A673 (cell line): ENCODE measurements at places on chromosomes 3 and 15. TPM values are rescaled to one million over a fixed set of nuclear protein-coding genes. Genes with fewer than 3 reads are reported as not detected.

DNA sequence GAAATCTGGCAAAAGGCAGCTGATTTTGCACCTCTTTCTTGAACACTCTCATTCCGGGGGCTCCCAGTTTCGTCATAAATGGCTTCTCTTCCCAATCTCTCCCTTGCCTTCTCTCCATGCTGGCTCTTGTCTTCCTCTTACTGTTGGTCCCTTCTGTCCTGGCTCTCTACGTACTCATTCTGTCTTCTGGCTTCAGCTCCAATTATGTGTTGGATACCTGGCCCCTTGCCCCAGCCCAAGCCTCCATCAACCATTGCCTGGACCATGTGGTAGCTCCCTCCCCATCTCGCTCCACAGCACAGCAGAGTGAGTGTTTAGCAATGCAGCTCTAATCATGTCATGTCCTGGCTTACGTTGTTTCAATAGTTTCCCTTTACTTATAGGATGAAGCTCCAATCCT lies 21.7 kb upstream of the KY start:
- no peak for DNase-seq

DNA sequence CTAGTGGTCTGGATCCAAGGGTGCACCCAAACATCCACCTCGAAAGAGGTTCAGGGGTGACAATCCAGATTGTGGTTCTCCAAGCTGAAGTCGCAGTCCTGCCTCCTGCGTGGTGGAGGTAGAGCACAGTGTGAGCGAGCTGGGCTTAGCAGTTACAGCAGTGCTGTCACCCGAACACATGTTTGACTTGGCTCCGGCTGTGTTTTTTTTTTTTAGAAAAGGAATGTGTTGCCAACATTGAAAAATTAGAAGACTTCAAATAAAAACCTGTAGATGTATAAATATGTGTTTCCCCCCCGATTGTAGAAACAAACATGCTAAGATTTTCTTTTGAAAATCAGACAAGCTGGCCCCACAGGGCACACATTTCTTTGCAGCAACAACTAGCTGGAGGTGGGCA lies 530.8 kb downstream of the SHQ1 start:
- no peak for DNase-seq

GRCh38 chr15:51191072-51191670 lies 96.5 kb upstream of the TNFAIP8L3 start:
- DNase-seq, result no peak

DNA sequence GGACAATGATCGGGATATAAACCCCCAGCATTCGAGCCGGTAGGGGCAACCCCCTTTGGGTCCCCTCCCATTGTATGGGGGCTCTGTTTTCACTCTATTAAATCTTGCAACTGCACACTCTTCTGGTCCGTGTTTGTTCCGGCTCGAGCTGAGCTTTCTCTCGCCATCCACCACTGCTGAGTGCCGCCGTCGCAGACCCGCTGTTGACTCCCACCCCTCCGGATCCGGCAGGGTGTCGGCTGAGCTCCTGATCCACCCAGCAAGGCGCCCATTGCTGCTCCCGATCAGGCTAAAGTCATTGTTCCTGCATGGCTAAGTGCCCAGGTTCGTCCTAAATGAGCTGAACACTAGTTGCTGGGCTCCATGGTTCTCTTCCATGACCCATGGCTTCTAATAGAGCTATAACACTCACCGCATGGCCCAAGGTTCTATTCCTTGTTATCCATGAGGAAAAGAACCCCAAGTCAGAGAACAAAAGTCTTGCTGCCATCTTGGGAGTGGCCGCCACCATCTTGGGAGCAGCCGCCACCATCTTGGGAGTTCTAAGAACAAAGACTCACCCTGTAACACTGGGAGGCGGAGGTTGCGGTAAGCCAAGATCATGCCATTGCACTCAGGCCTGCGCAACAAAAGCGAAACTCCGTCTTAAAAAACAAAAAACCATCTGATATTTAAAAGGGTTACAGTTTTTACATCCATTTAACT lies 11.2 kb upstream of the EHHADH start:
- no peak for DNase-seq

DNA sequence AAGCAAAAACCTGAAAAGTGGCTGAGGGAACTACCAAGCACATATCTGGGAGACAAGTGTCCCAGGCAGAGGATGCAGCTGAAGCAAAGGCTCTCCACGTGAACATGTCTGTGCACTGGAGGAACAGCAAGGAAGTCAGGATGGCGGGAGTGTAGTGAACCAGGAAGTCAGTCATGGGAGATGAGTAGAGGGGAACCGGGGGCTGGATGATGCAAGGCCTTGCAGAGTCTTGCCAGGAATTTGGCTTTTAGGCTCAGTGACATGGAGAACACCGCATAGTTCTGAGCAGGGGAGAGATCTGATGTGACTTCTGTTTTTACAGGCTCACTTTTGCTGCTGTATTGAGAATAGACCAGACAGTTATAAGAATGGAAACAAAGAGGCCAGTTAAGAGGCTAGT lies 19.0 kb downstream of the C2CD4A start:
- DNase-seq, result no peak

DNA sequence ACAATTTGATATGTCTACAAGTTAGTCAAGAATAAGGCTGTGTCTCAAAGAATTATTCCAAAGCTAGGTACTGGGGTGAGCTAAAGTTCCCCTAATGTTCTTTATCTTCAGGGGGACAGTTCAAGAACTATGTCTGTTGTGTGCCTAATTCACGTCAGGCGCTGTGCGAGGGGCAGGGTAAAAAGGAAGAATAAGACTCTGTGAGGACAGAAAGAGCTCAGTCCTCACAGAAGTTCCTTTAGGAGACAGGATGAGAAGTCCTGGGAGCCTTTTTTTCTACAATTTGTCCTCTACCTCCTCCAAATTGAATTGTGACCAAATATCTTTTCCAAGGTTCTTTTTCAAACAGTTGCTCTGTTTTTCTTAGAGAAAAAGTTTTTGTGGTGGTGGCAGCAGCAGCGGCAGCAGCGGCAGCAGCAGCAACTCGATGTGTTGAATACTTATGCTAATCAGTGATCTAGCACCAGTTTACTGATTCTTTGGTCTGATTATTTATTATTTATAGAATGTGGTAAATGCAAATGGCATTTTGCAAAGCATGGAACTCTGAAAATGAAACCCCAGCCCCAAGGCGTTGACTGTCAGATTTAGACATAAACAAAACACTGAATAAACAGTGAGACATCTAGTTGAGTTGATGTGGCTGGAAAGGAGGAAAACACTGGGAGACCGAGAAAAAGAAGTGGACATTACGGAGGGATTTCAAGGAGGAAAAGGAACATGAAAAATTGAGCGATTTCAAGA lies 88.6 kb downstream of the GTPBP8 start:
- DNase-seq, result no peak

- peak; percentile 4 for DNase-seq
These were observed 201.6 kb downstream of the SATB1 start for GRCh38 chr3:18223571-18223970.

DNA sequence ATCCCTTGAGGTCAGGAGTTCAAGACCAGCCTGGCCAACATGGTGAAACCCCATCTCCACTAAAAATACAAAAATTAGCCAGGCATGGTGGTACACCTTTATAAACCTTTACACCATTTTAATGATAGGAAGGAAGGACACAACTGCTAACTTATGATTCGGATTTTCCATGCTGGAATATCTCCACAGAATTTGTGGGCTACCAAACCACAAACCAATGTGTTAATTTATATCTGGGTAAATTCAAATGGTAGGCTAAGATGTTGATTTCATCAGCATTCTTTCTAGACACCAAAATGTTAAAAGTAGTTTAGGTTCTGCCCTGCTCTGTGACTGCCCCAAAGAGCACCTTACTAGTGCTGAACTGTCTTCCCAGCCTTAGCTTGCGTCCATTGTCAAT lies 72.8 kb downstream of the POLQ start:
- DNase-seq, result no peak

DNA sequence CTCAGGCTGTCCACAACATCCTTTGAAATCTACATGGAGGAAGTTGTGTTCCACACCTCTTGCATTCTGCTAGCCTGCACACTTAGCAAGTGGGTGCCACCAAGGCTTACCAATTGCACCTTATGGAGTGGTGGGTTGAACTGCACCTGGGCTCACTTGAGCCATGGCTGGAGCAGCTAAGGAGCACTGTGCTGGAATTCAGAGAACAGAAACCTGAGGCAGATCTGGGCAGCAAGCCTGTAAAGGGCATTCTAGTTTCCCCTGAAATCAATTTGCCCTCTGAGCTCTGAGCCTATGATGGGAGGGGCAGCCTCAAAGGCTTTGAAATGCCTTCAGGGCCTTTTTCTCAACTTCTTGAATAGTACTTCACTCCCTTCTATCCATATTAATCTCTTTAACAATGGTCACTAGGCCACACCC lies 18.0 kb downstream of the BTLA start:
- no peak for DNase-seq

GRCh38 chr3:48155122-48155521 lies 33.1 kb downstream of the CDC25A start:
- no peak for DNase-seq

- no peak for DNase-seq
These were observed 130.0 kb downstream of the FRMD4B start for GRCh38 chr3:69255928-69256327.

DNA sequence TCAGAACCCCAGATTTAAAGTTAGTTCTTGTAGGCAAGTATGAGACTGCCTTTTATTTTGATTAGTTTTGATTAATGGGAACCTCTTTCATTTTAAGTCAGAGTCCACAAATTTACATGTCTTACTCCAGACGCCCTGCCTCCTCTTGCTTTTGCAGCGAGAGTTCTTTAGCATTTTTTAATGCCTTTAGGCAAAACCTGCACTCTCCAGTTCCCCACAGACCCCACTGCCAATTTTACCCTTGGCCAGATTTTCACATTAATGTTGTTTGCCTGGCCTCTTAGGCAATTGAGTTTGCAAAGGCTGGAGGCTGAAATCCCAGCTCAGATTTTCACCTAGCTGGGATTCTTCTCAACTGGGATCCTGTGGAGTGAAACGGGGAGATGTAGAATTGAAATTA lies 85.8 kb downstream of the GAP43 start:
- DNase-seq, result no peak

- DNase-seq, result no peak
These were observed 14.3 kb upstream of the TGM5 start for GRCh38 chr15:43280996-43281395.

- peak; percentile 10 for DNase-seq
These were observed 426.5 kb upstream of the RASGRP1 start for GRCh38 chr15:38991126-38991525.

DNA sequence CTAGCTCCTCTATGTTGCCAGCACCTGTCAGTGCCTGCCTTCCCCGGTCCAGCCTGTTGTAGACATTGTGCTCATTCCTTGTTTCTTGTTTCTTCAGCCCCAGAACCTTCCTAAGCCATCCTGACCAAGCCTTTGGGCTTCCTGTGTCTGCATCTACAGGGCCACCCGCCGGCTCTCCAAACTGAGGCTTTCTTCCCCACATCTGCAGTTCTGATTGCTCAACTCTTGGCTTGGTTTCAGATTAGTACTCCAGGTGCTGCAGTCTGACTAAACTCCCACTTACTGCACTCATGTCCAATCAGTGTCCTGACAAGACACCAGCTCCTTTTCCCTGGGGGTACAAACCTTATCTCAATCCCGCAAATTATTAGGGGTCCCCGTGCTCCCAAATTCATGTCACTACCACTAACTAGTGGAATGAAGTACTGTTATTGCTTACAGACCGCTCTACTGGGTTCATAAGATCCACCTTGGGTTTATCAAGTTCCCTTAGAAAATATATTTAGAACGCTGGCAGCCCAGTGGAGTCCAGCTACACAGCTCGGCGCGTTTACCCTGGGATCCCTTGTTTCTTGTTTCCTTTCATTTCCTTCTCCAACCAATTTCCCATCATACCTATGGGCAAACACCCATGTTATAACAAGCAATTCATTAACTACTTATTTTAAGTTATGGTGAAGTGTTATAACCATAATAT lies 114.2 kb upstream of the TJP1 start:
- no peak for DNase-seq

GRCh38 chr3:58008141-58009025 lies at the start of gene FLNB:
TSS of gene FLNB (plus strand) at chr3:58008422. CDS start at chr3:58008565, 143 bp downstream.
- peak; percentile 68 for DNase-seq

DNA sequence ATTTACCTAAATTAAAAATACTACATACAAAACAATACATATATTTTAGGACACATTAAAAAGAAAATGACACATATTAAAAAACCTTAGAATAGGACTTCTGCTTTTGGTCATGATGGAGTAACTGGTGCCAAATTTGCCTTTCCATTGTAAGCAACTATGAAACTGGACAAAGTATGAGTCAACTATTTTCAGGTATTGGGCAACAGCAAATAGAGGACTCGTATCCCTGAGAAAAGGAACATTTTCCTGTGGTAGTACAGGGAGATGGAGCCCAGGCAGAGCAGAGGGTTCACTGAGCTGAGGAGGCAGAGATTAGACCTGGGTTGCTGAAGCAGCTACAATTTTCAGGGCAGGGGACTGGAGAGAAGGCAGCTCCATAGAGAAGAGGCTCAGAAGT lies 14.7 kb downstream of the CCR1 start:
- no peak for DNase-seq

Gene GRK7
- not detected in 2 replicates for total RNA-seq

Gene ZNF80
- total RNA-seq, result not detected in 2 replicates

Gene MESP2
- total RNA-seq, result 0.26 and 0.81 TPM in 2 replicates

Gene VIPR1
- 0.26 and 0.31 TPM in 2 replicates for total RNA-seq

Gene GHSR
- not detected in 2 replicates for total RNA-seq

Gene ACAN
- not detected in 2 replicates for total RNA-seq

Gene A4GNT
- not detected in 2 replicates for total RNA-seq
